ENCODE measurements at places on chromosomes 2 and 18. TPM values are rescaled to one million over a fixed set of nuclear protein-coding genes. Genes with fewer than 3 reads are reported as not detected.
A peak's percentile ranks its signal among the peaks of the same experiment; 100 is the strongest.

DNA sequence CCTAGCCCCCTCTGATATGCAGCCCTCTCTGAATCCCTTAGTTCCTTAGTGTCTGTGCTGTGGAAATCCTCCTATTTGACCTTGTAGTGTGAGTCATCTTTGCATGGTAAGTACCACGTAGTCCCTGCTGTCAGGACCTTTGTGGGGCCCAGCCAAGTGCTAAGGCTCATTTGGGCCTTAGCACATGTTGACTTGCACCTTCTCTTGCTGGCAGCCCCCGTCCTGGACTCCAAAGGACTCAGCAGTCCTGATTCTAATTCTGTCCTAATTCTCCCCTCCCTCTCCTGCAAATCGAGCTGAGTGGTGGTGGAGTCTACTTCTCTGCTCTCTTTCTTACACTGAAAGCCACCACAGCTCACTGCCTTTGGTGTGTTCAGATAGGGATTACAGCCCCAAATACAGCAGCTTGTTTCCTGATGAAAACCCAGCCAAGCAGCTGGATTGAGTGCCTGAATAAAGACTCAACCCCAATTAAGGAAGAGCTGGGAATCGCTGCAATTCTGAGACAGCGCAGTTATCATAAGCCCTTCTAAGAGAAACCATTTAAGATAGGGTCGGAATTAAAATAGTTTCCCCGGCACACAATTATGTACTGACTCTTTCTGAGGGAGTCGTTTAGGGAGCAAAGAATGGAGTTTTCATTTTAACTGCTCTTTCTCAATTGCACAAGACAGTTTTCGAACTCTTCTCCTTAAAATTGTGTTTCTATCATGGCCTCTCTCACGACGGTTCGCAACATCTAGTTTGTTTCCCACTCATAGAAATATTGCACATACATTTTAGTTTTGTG is 215.6 kb upstream of the TNP1 start:
- no peak overlapping the region for H3K4me3 ChIP-seq
- H3K36me3 ChIP-seq, result no peaks in the 10 kb centered on the region
- peaks cover 8% of the 10 kb centered on the region for H3K4me1 ChIP-seq

- H3K27ac ChIP-seq, result peak overlapping the region; percentile 44
- no peak overlapping the region for H3K4me3 ChIP-seq
- H3K27me3 ChIP-seq, result no peaks in the 10 kb centered on the region
- no peak for DNase-seq
Observed at GRCh38 chr2:239393941-239394340, 6.9 kb downstream of the HDAC4 start.

DNA sequence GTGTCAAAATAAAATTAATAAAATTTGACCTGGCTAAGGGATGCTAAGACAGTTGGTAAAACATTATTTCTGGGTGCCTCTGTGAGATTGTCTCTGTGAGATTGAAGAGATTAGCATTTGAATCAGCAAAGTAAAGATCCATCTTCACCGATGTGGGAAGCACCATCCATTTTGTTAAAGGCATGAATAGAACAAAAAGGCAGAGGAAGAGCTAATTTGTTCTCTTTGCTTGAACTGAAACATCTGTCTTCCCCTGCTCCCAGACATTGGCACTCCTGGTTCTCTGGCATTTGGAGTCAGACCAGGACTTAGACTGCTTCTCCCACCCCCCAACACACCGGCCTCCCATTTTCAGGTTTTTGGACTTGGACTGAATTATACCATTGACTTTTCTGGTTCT is 603.8 kb upstream of the LINC00305 start:
- no peak overlapping the region for H3K27ac ChIP-seq
- H3K4me3 ChIP-seq, result no peak overlapping the region
- no peaks in the 10 kb centered on the region for H3K27me3 ChIP-seq
- H3K36me3 ChIP-seq, result no peaks in the 10 kb centered on the region
- no peak for DNase-seq
- no peaks in the 10 kb centered on the region for H3K4me1 ChIP-seq

Gene SKA1
- 0.74 TPM for total RNA-seq

DNA sequence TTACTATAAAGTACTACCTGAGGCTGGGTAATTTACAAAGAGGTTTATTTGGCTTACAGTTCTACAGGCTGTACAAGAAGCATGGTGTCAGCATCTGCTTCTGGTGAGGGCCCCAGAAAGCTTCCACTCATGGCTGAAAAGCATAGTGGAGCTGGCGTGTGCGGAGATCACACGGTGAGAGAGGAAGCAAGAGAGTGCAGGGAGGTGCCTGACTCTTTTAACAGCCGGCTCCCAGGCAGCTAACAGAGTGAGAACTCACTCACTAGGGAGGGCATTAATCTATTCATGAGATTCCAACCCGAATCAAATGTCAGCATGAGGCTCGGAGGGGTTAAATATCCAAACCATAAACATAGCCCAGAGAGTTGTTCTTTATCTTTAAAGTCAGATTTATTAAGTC is 117.3 kb downstream of the LDLRAD4 start:
- H3K4me1 ChIP-seq, result peaks cover 5% of the 10 kb centered on the region
- no peak for DNase-seq
- no peaks in the 10 kb centered on the region for H3K36me3 ChIP-seq
- H3K27ac ChIP-seq, result no peak overlapping the region

Gene MDH1B
- 0.49 TPM for total RNA-seq

Gene CCBE1
- 2.9 TPM for total RNA-seq

DNA sequence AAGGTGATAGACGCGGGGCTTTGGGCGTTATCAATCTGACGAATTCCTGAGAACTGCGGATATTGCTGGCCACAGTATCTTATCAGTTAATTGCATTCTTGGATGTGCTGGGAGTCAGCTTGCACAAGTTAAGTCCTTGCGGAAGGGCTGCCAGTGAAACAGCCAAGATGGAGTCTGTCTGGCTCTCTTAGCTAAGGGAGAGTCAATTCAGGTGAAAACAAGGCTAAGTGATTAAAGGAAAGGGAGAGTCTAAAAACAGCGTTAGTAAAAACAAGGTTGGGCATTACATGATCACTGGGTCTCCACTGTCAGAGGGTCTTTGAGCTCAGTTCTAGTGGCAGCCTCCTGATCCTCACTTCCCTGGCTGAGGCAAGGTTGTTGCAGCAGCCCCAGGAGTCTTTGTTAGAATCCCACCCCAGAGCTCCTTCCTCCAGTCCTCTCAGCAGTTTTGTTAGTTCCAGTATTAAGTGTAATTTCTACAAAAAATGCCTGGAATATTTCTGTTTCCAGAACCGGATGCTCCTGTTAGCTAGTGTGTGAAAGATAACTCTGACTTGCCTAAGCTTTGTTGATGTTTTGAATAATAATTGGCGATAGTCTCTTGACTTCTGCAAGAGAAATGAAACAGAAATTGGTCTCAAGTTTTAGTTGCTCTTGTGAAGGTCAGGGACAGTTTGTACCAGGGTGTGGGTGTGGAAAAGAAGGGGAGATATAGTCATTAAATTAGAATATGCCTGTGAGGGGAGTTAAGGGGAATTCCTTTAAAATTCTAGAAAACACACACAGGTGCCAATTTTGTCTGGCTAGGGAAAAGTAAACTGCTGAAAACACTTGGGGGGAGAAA is 10.6 kb downstream of the CFLAR start:
- peak overlapping the region; percentile 17 for H3K4me3 ChIP-seq
- peaks cover 97% of the 10 kb centered on the region for H3K4me1 ChIP-seq
- H3K27me3 ChIP-seq, result no peaks in the 10 kb centered on the region
- no peaks in the 10 kb centered on the region for H3K36me3 ChIP-seq
- peak overlapping the region; percentile 74 for H3K27ac ChIP-seq

- no peak overlapping the region for H3K27ac ChIP-seq
- H3K27me3 ChIP-seq, result no peaks in the 10 kb centered on the region
- DNase-seq, result no peak
- no peaks in the 10 kb centered on the region for H3K36me3 ChIP-seq
Observed at GRCh38 chr2:55014962-55015939, 35.0 kb downstream of the RTN4 start.

- no peaks in the 10 kb centered on the region for H3K36me3 ChIP-seq
- no peaks in the 10 kb centered on the region for H3K4me1 ChIP-seq
- no peak for DNase-seq
- no peaks in the 10 kb centered on the region for H3K27me3 ChIP-seq
- H3K27ac ChIP-seq, result no peak overlapping the region
Observed at GRCh38 chr2:226601881-226602662, 197.5 kb downstream of the IRS1 start.

- no peaks in the 10 kb centered on the region for H3K36me3 ChIP-seq
- no peak overlapping the region for H3K4me3 ChIP-seq
- no peak overlapping the region for H3K27ac ChIP-seq
- H3K4me1 ChIP-seq, result no peaks in the 10 kb centered on the region
- H3K27me3 ChIP-seq, result no peaks in the 10 kb centered on the region
Observed at GRCh38 chr2:199979832-199980628, 24.6 kb downstream of the MAIP1 start.

DNA sequence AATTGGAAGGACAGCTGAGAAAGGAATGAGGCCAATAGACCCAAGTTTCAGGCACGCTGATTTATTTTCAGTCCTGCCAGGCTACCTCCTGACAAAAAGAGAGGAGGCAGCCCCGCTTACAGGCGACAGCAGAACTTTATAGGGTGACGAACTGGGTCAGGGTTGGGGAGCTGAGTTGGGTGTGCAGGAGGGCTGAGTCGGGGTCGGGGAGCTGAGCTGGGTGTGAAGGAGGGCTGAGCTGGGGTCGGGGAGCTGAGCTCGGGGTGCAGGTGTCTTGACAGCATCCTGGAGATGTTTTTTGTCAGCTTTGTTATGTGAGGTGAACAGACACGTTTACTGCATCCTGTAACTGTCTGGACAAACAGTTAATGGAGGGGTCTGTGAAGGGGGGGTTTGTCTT is 342.2 kb downstream of the ADCYAP1 start:
- no peak overlapping the region for H3K27ac ChIP-seq
- no peaks in the 10 kb centered on the region for H3K4me1 ChIP-seq
- no peak overlapping the region for H3K4me3 ChIP-seq
- DNase-seq, result no peak
- no peaks in the 10 kb centered on the region for H3K36me3 ChIP-seq

- no peak overlapping the region for H3K27ac ChIP-seq
- no peaks in the 10 kb centered on the region for H3K4me1 ChIP-seq
- H3K36me3 ChIP-seq, result no peaks in the 10 kb centered on the region
- no peak overlapping the region for H3K4me3 ChIP-seq
Observed at GRCh38 chr2:228016402-228016801, 145.0 kb downstream of the DAW1 start.

GRCh38 chr2:39851651-39852110 is 72.6 kb upstream of the THUMPD2 start:
- DNase-seq, result no peak
- no peak overlapping the region for H3K4me3 ChIP-seq
- H3K27ac ChIP-seq, result no peak overlapping the region
- no peaks in the 10 kb centered on the region for H3K36me3 ChIP-seq
- H3K27me3 ChIP-seq, result no peaks in the 10 kb centered on the region

- no peak for DNase-seq
- H3K4me1 ChIP-seq, result no peaks in the 10 kb centered on the region
- no peaks in the 10 kb centered on the region for H3K27me3 ChIP-seq
- H3K27ac ChIP-seq, result no peak overlapping the region
- no peaks in the 10 kb centered on the region for H3K36me3 ChIP-seq
Observed at GRCh38 chr2:231425291-231425810, 29.8 kb downstream of the B3GNT7 start.

DNA sequence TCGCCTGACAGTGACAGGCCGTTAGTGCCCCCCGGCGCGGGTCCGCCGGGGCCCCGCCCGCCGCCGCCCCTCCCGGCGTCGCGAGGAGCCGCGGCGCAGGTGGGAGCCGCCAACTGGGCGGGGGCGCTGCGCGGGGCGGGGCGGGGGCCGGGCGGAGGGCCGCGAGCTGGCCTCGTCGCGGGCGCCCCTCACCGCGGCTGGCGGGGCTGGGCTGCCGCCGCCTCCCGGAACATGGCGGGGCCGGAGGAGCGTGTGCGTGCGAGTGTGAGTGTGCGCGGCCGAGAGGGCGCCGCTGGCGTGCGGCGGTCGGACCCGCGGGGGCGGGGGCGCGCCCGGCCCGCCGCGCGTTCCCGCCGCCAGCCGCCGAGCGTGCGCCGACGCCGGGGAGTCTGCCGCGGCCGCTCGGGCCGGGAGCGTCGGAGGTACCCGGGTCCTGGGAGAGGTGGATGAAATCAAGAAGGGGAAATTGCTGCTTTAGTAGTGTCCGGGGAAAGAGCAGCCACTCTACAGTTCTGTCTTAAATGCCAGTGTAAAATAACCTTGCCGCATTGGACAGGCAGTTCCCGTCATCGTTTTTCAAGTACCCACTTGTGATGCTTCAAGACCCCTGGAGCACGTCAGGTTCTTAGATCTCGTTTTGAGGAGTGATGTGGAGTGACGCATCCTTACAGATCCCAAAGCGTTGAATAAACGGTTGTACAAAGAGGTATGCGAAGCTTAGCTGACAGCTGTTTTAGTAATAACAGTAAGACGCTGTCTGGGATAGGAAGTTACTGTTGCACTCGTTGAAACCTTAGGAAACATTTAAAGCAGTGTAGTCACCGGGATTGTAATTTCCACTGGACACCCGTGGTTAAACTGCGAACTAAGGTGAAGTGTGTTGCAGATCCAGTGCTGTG is 836 bp downstream of the ANKRD12 start:
- H3K4me3 ChIP-seq, result peak overlapping the region; percentile 75
- H3K27me3 ChIP-seq, result no peaks in the 10 kb centered on the region
- H3K36me3 ChIP-seq, result no peaks in the 10 kb centered on the region
- peaks cover 55% of the 10 kb centered on the region for H3K4me1 ChIP-seq
- H3K27ac ChIP-seq, result peak overlapping the region; percentile 100

DNA sequence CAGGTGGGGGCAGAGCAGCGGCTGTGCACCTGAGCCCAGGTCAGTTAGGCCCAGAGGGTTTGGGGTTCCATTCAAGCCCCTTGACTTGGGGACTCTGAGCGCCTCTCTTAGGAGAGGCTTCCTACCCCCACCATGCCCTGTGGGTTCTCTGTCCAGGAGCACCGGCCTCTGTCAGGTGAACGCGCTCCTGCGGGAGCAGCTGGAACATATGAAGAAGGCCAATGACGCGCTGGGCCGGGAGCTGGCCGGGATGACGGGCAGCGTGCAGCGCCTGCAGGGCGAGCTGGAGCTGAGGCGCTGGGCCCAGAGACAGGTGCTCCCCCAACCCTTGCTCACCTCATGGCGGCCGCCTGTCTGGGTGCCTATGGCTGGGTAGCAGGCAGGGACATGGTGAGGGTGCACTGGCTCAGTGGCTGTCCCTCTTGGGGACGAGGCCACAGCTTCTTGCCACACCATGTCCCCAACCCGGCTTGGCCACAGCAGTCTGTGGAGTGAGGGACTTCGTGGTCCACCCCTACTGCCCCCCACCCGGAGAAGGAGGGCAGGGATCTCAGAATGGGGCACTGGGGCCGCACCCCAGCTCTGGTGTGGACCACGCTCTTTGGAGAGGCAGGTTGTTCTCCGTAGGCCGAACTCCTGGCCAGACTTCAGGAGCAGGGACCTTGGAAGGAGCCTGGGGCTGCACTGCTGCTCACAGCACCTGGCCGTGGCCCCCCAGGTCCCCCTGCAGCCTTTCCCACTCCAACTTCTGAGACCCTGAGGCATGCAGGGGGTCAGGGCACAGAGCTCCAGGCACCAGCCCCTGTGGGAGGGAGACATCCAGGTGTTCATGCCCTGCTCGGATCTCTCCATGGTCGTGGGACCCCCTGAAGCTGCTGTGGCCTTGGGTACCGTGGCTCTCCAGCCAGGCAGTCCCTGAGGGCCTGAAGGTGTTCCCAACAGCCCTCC is 19.7 kb downstream of the CROCC2 start:
- peaks cover 12% of the 10 kb centered on the region for H3K4me1 ChIP-seq
- DNase-seq, result peak; percentile 82
- H3K4me3 ChIP-seq, result no peak overlapping the region
- no peaks in the 10 kb centered on the region for H3K36me3 ChIP-seq
